ENCODE measurements at places on chromosomes 2 and 18. TPM values are rescaled to one million over a fixed set of nuclear protein-coding genes. Genes with fewer than 3 reads are reported as not detected.

Gene NXPH2
- total RNA-seq = not detected

Gene ANKRD62
- total RNA-seq = not detected

Gene LYPD6
- total RNA-seq = not detected

Gene GPR45
- not detected for total RNA-seq

Gene SERPINB4
- not detected for total RNA-seq

Gene SNED1
- 0.36 TPM for total RNA-seq

Gene DIPK1C
- total RNA-seq = not detected

Gene CCDC148
- 0.14 TPM for total RNA-seq

Gene RRM2
- 222 TPM for total RNA-seq

Gene ABCG8
- total RNA-seq = not detected

Gene CPO
- 0.21 TPM for total RNA-seq

GRCh38 chr2:12217175-12217574 is 470.7 kb downstream of the LPIN1 start:
- H3K4me1 ChIP-seq = peaks cover 8% of the 10 kb centered on the region
- no peak overlapping the region for H3K4me3 ChIP-seq
- no peaks in the 10 kb centered on the region for H3K27me3 ChIP-seq
- peaks cover 6% of the 10 kb centered on the region for H3K36me3 ChIP-seq
- H3K27ac ChIP-seq = no peak overlapping the region

DNA sequence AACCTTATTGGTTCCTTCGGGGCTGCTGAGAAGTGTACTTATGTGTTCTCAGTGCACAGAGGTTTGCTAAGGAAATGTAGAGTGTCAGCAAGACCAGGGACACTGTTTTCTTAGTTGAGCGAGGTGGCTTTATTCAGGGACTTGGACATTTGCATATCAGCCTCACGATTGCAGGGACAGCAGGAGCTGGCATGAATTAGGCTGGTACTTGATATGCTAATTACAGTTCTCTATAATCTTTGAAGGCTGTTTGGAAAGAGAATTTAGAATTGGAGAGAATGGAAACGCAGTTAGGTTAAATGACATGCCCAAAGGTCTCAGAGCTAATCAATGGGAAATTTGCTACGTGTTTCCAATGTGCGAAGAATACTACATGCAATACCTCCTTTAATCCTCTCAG is 18.7 kb upstream of the MTCL1 start:
- H3K4me3 ChIP-seq = no peak overlapping the region
- no peaks in the 10 kb centered on the region for H3K36me3 ChIP-seq
- no peak for DNase-seq

- DNase-seq = no peak
- H3K36me3 ChIP-seq = peaks cover 17% of the 10 kb centered on the region
- H3K27me3 ChIP-seq = no peaks in the 10 kb centered on the region
- H3K4me1 ChIP-seq = no peaks in the 10 kb centered on the region
These were observed 83.6 kb downstream of the FARSB start for GRCh38 chr2:222572264-222572721.

DNA sequence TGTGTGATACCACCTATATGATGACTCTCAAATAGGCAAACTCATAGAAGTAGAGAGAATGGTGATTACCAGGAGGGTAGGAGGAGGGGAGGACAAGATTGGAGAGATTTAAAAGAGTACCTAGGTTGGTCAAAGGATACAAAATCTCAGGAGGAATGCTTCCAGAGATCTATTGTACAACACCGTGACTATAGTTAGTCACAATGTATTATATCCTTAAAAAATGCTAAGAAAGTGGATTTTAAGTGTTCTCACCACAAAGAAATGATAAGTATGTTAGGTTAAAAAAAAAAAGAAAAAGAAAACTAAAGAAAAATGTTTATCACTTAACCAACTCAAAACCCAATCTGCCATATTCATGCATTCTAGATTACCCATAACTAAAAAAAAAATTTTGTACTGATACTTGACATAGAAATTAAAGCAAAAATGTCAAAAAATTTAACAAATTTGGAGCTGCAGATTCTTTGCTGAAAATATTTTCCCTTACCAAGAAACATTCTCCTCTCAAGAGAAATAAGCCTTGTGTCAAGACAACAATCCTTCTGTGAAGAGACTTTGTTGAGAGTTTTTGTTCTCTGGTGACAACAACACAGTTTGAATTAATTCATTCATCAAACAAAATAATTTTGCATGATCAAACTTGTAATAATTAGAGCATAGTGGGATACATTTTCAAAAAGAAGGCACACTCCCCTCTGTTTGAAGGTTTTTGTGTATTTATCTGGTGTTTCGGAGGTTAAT is 213.1 kb downstream of the DNER start:
- H3K27ac ChIP-seq = no peak overlapping the region
- no peak overlapping the region for H3K4me3 ChIP-seq
- DNase-seq = no peak
- no peaks in the 10 kb centered on the region for H3K36me3 ChIP-seq
- no peaks in the 10 kb centered on the region for H3K4me1 ChIP-seq

DNA sequence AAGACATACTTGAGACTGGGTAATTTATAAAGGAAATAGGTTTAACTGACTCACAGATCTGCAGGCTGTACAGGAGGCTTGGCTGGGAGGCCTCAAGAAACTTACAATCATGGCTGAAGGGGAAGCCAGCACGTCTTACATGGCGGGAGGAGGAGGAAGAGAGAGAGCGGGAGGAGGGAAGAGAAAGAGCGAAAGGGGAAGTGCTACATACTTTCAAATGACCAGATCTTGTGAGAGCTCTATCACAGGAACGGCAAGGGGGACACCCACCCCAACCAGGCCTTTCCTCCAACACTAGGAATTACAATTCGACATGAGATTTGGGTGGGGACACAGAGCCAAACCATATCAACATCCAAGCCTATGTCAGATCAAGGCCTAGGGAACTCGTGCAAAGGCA is 24.2 kb downstream of the MYL12B start:
- DNase-seq = no peak
- H3K27me3 ChIP-seq = no peaks in the 10 kb centered on the region
- no peaks in the 10 kb centered on the region for H3K36me3 ChIP-seq
- H3K27ac ChIP-seq = no peak overlapping the region
- no peak overlapping the region for H3K4me3 ChIP-seq

DNA sequence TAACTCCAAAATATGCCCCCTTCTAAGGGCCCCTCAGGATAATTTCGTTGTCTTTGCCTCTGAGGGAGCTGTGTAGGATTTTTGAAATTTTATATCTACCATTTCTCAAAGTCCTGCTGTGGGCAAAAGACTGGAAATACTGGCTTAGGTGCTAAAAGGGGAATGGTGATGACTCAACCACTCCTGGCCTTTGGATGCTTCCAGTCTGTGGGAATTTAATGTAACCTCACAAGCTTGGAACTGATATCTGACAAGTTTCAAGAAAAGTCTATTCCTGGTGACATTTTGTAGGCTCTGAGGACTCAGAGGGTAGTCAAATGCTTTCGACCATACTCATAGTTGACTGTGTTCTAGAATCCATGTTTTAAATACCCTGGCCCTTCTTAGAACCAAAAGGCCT is 3.4 kb upstream of the APCDD1 start:
- DNase-seq = no peak
- no peak overlapping the region for H3K27ac ChIP-seq
- H3K4me1 ChIP-seq = peaks cover 6% of the 10 kb centered on the region

- no peak for DNase-seq
- H3K36me3 ChIP-seq = peaks cover 3% of the 10 kb centered on the region
- no peak overlapping the region for H3K4me3 ChIP-seq
- no peak overlapping the region for H3K27ac ChIP-seq
These were observed 15.1 kb upstream of the SUCLG1 start for GRCh38 chr2:84474176-84474575.

DNA sequence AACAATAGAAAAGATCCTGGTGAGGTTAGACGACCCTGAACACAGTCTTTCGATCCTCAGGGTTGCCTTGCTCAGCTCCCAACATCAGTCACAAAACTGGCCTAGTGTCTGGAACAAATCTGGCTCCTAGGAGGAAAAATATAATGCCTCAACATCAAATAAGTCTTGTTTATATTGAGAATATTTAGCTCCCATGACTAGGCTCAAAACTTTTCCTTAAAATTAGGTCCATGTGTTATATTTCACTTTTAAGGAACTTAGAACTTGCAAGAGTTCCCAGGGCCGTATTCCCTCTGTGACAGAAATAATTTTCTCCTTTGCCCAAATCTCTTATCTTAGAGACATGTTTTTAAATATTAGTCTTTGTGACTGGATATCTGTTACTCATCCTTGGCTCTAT is 819.7 kb upstream of the ZEB2 start:
- no peaks in the 10 kb centered on the region for H3K4me1 ChIP-seq
- H3K27ac ChIP-seq = no peak overlapping the region
- peaks cover 1% of the 10 kb centered on the region for H3K36me3 ChIP-seq
- no peak overlapping the region for H3K4me3 ChIP-seq
- no peaks in the 10 kb centered on the region for H3K27me3 ChIP-seq

DNA sequence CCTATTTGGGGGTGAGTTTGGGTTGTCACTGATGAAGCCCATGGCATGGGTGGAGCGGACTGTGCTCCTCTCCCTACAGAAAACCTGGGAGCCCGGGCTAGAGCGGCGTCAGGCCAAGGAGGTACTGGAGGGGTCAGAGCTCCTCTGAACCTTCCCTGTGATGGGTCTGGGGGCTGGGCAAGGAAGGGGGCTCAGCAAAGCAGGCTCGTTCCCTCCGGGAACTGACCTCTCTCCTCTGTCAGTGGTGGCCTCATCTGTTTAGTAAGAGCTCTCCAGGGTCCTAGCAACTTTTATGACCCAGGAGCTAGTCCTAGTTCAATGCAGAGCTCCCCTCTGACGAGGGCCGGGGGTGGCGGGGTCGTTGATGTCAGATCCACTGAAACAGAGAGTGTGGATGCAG is 62.4 kb upstream of the OTOF start:
- no peak overlapping the region for H3K4me3 ChIP-seq
- no peak overlapping the region for H3K27ac ChIP-seq
- peaks cover 18% of the 10 kb centered on the region for H3K27me3 ChIP-seq
- DNase-seq = no peak
- H3K36me3 ChIP-seq = no peaks in the 10 kb centered on the region
- no peaks in the 10 kb centered on the region for H3K4me1 ChIP-seq
